Left ventricle myocardium inferior (tissue), 1 donor: ENCODE measurements at places on chromosomes 13 and 19. TPM values are rescaled to one million over a fixed set of nuclear protein-coding genes. Genes with fewer than 3 reads are reported as not detected.
A peak's percentile ranks its signal among the peaks of the same experiment; 100 is the strongest.

FIZ1 gene
- total RNA-seq, result 16.0 TPM

CEACAM6 gene
- total RNA-seq, result 0.11 TPM

VSTM2B gene
- total RNA-seq, result not detected

RDH8 gene
- not detected for total RNA-seq

SIGLEC11 gene
- 0.55 TPM for total RNA-seq

MYH14 gene
- total RNA-seq, result 115 TPM

VWA8 gene
- total RNA-seq, result 51.0 TPM

SIGLEC12 gene
- total RNA-seq, result 0.11 TPM

ZNF667 gene
- total RNA-seq, result 5.6 TPM

ZNF432 gene
- 7.8 TPM for total RNA-seq

PSG3 gene
- not detected for total RNA-seq

PLIN5 gene
- 73.5 TPM for total RNA-seq

CBARP gene
- total RNA-seq, result 0.96 TPM

GRCh38 chr19:13884726-13885591, 8.0 kb downstream of the NANOS3 start:
- no peaks in the 10 kb centered on the region for H3K27me3 ChIP-seq
- no peak for DNase-seq

- H3K27ac ChIP-seq, result no peak overlapping the region
- no peaks in the 10 kb centered on the region for H3K27me3 ChIP-seq
- H3K4me3 ChIP-seq, result no peak overlapping the region
- DNase-seq, result no peak
- H3K36me3 ChIP-seq, result no peaks in the 10 kb centered on the region
- no peaks in the 10 kb centered on the region for H3K4me1 ChIP-seq
These were observed 390.5 kb upstream of the HTR2A start for GRCh38 chr13:47287291-47287751.

- H3K27ac ChIP-seq, result no peak overlapping the region
- no peaks in the 10 kb centered on the region for H3K4me1 ChIP-seq
These were observed 598.6 kb downstream of the EFNB2 start for GRCh38 chr13:105936816-105937215.

GRCh38 chr13:109055850-109056249, 426.4 kb downstream of the MYO16 start:
- no peak overlapping the region for H3K27ac ChIP-seq
- H3K4me1 ChIP-seq, result no peaks in the 10 kb centered on the region
- no peaks in the 10 kb centered on the region for H3K36me3 ChIP-seq
- H3K4me3 ChIP-seq, result no peak overlapping the region
- DNase-seq, result no peak

GRCh38 chr19:56282809-56283208, 10.3 kb downstream of the EDDM13 start:
- DNase-seq, result no peak
- H3K4me3 ChIP-seq, result no peak overlapping the region
- no peak overlapping the region for H3K27ac ChIP-seq
- H3K27me3 ChIP-seq, result no peaks in the 10 kb centered on the region
- H3K4me1 ChIP-seq, result no peaks in the 10 kb centered on the region

GRCh38 chr13:49314344-49314882, 66.7 kb downstream of the CDADC1 start:
- no peak overlapping the region for H3K4me3 ChIP-seq
- peak overlapping the region; percentile 66 for H3K27ac ChIP-seq
- no peak for DNase-seq
- peaks cover 19% of the 10 kb centered on the region for H3K36me3 ChIP-seq
- peaks cover 26% of the 10 kb centered on the region for H3K4me1 ChIP-seq

DNA sequence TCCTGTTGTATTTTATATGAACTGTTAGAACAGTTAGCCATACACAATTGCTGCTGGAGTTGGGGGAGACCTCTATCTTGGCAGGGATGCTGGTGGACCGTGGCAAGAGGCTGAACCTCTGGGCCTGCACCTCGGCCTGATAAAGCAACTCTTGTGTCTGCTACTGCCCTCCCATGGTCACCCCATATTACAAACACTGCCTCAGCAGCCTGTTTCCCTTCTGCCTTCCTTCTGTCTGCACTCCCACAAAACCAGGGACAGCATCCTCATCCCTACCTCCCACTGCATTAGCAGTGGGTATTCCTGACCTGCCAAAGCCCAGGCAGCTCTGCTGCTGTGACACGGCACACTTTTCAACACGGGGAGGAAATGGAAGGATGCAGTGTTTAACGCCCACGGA, 456.4 kb downstream of the FGF14 start:
- no peak for DNase-seq
- H3K27me3 ChIP-seq, result no peaks in the 10 kb centered on the region
- no peaks in the 10 kb centered on the region for H3K36me3 ChIP-seq
- no peak overlapping the region for H3K4me3 ChIP-seq
- H3K27ac ChIP-seq, result no peak overlapping the region

- peak overlapping the region; percentile 6 for H3K4me3 ChIP-seq
- H3K27ac ChIP-seq, result peak overlapping the region; percentile 73
- DNase-seq, result peak; percentile 56
- peaks cover 20% of the 10 kb centered on the region for H3K36me3 ChIP-seq
- H3K4me1 ChIP-seq, result peaks cover 63% of the 10 kb centered on the region
- no peaks in the 10 kb centered on the region for H3K27me3 ChIP-seq
These were observed 86.6 kb downstream of the FLT1 start for GRCh38 chr13:28408235-28408848.

- H3K4me3 ChIP-seq, result no peak overlapping the region
- no peak for DNase-seq
- no peaks in the 10 kb centered on the region for H3K36me3 ChIP-seq
- no peaks in the 10 kb centered on the region for H3K4me1 ChIP-seq
These were observed 418.9 kb downstream of the DIAPH3 start for GRCh38 chr13:59744747-59745391.

DNA sequence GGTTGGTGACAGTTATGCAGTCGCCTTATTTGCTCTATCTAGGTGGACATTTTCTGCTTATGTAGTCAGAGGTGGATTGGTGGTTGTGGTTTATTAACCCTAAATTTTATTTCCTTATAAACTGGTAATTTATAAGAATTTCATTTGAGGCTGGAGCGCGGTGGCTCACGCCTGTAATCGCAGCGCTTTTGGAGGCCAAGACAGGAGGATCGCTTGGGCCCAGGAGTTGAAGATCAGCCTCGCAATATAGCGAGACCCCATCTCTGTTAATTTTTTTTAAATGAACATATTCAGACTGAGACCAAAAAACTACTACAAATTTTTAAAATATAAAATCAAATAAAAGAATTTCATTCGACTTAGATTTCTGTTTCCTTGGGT, 810 bp downstream of the ZNF627 start:
- peaks cover 33% of the 10 kb centered on the region for H3K4me1 ChIP-seq
- peak overlapping the region; percentile 94 for H3K27ac ChIP-seq
- no peak for DNase-seq
- peak overlapping the region; percentile 92 for H3K4me3 ChIP-seq
- H3K27me3 ChIP-seq, result no peaks in the 10 kb centered on the region
- H3K36me3 ChIP-seq, result no peaks in the 10 kb centered on the region

GRCh38 chr13:25538276-25538675, 166.5 kb downstream of the ATP8A2 start:
- no peaks in the 10 kb centered on the region for H3K4me1 ChIP-seq
- H3K27ac ChIP-seq, result no peak overlapping the region

GRCh38 chr13:110168999-110169933, 137.7 kb downstream of the COL4A1 start:
- no peak overlapping the region for H3K27ac ChIP-seq
- H3K4me1 ChIP-seq, result peaks cover 10% of the 10 kb centered on the region
- no peak overlapping the region for H3K4me3 ChIP-seq
- peaks cover 98% of the 10 kb centered on the region for H3K36me3 ChIP-seq
- no peak for DNase-seq

DNA sequence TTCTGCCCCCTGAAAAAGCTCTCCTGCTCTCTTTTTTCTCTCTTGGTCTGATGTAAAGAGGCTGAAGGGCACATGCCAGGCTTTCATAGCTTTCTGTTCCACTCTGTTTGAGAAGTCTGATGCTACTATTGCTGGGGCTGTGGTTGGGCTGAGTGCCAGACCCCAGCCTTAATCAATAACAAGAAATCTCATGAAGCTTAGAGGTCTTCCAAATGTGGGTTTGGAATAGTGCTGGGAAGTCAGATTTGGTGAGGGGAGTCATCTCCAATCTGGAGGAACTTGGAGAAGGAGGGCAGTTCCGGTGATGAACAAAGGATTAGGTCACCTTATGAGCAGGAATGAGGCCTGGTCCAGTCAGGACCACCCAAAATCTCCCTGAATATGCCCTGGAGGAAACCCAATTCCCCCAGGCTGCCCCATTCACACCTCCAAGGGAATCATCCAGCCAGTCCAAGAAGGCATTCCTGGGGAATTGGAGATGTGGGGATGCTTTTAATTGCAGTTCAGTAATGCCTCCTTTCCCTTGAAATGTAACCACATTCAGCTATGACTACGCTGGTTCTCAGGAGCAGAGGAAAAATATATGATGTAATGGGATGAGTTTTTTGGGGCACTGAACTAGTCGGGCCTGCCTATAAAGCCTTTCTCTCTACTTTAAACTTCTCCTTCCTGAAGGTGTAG, 102.0 kb downstream of the STARD13 start:
- H3K27me3 ChIP-seq, result no peaks in the 10 kb centered on the region
- peaks cover 5% of the 10 kb centered on the region for H3K36me3 ChIP-seq
- H3K27ac ChIP-seq, result no peak overlapping the region
- no peak for DNase-seq
- H3K4me3 ChIP-seq, result no peak overlapping the region
- H3K4me1 ChIP-seq, result peaks cover 99% of the 10 kb centered on the region

GRCh38 chr19:28961772-28962500, 251.0 kb downstream of the UQCRFS1 start:
- DNase-seq, result no peak
- H3K4me3 ChIP-seq, result no peak overlapping the region
- peaks cover 12% of the 10 kb centered on the region for H3K4me1 ChIP-seq
- H3K27me3 ChIP-seq, result no peaks in the 10 kb centered on the region

- H3K36me3 ChIP-seq, result peaks cover 83% of the 10 kb centered on the region
- no peak for DNase-seq
These were observed 21.9 kb upstream of the NDUFS7 start for GRCh38 chr19:1361601-1362386.

DNA sequence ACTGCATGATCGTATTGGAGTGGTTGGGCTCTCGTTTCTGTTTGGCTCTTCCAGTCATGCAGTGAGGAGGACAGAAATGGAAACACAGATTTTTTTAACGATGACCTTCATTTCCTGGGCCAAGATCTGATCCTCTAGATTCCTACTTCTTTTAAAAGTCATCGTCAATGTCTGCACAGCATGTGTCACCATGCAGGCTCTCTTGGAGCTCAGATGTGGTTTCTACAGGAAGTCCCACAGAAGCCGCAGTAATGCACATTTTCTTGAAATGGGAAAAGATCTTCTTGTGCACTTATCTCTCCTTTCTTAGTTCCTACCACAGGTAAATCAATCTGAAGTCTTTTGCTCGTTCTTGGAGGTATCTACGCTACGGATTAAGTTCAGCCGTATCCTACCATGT, 626.9 kb downstream of the EFNB2 start:
- no peak overlapping the region for H3K27ac ChIP-seq
- no peak for DNase-seq
- H3K4me3 ChIP-seq, result no peak overlapping the region
- H3K27me3 ChIP-seq, result no peaks in the 10 kb centered on the region

DNA sequence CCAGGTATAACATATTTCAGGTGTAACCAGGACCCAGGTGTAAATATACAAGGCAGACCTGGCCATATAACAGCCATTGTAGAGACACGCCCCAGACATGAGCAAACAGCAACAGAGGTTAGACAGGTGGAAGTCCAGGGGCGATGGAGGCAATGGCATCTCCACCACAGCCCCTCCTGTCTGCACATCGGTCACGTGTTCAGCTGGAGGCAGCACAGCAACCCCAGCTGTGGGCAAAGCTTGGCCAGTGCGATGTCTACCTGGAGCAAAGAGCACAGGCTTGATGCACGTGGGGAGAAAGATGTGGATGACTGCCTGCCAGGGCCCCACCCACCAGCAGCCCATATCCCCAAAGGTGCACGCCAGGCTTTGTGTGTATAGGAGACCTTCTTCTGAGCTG, 4.4 kb downstream of the CYP4F2 start:
- H3K27me3 ChIP-seq, result peaks cover 61% of the 10 kb centered on the region
- H3K27ac ChIP-seq, result no peak overlapping the region
- no peak for DNase-seq
- H3K36me3 ChIP-seq, result no peaks in the 10 kb centered on the region
- no peaks in the 10 kb centered on the region for H3K4me1 ChIP-seq

GRCh38 chr19:18778076-18778389, 13.1 kb downstream of the COMP start:
- H3K4me1 ChIP-seq, result no peaks in the 10 kb centered on the region
- no peak for DNase-seq
- H3K27me3 ChIP-seq, result peaks cover 32% of the 10 kb centered on the region
- H3K36me3 ChIP-seq, result no peaks in the 10 kb centered on the region
- H3K27ac ChIP-seq, result no peak overlapping the region

GRCh38 chr13:109833940-109834339, 47.6 kb upstream of the IRS2 start:
- DNase-seq, result no peak
- no peaks in the 10 kb centered on the region for H3K36me3 ChIP-seq
- no peak overlapping the region for H3K27ac ChIP-seq
- H3K4me1 ChIP-seq, result no peaks in the 10 kb centered on the region

GRCh38 chr19:45785097-45785496, 2.8 kb upstream of the DMPK start:
- H3K4me3 ChIP-seq, result no peak overlapping the region
- DNase-seq, result no peak
- H3K27ac ChIP-seq, result peak overlapping the region; percentile 94
- H3K27me3 ChIP-seq, result no peaks in the 10 kb centered on the region
- H3K4me1 ChIP-seq, result peaks cover 93% of the 10 kb centered on the region

DNA sequence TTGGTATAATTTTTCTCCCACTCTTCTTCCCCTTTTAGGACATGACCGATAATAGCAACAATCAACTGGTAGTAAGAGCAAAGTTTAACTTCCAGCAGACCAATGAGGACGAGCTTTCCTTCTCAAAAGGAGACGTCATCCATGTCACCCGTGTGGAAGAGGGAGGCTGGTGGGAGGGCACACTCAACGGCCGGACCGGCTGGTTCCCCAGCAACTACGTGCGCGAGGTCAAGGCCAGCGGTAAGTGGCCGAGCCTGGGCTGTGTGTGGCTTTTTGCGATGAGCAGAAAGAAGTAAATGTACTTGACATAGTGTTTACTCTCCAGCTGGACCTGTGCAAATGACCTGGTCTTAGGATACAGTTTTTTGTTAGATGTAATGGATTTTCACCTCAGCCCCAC, 102.5 kb downstream of the ARHGEF7 start:
- peaks cover 4% of the 10 kb centered on the region for H3K36me3 ChIP-seq
- H3K4me3 ChIP-seq, result peak overlapping the region; percentile 8
- H3K27me3 ChIP-seq, result no peaks in the 10 kb centered on the region
